ENCODE measurements at places on chromosomes 2 and 18. TPM values are rescaled to one million over a fixed set of nuclear protein-coding genes. Genes with fewer than 3 reads are reported as not detected.

Gene ARHGAP15
- 1.7 TPM for polyA plus RNA-seq

Gene MEP1B
- not detected for polyA plus RNA-seq

Gene SP9
- polyA plus RNA-seq = 0.02 TPM

Gene MPV17
- polyA plus RNA-seq = 57.3 TPM

Gene SLC11A1
- polyA plus RNA-seq = 6.4 TPM

Gene WNT6
- 1.2 TPM for polyA plus RNA-seq
